ENCODE measurements at places on chromosomes 2 and 18.

GRCh38 chr2:11213975-11214374 lies 58.7 kb downstream of the SLC66A3 start:
- no peak for DNase-seq

- no peak for DNase-seq
Observed at GRCh38 chr18:30501594-30501993, 540.9 kb downstream of the DSC3 start.

GRCh38 chr2:240593703-240594451 lies 7.3 kb downstream of the CAPN10 start:
- DNase-seq: no peak

GRCh38 chr2:38935568-38936172 lies 46.0 kb downstream of the ARHGEF33 start:
- DNase-seq: no peak

DNA sequence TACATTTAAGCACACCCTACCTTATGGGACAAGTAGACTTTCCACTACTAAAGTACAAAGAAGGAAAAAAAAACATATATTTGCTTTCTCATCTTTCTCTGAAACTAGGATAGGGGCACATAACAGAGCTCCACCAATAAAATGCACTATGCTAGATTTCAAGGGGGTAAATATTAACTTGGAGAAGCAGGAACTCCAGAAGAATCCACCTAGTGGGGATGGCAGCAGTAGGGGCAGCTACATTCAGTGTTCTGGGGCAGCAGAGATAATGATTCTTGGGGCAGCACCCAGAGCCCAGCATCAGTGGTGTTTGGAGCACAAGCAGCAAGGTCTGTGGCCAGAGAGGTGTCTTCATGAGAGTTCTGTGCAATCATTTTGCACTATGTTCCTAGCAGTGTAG lies 64.7 kb downstream of the DTNB start:
- DNase-seq: no peak

- no peak for DNase-seq
Observed at GRCh38 chr2:9952286-9952737, 819 bp downstream of the GRHL1 start.

DNA sequence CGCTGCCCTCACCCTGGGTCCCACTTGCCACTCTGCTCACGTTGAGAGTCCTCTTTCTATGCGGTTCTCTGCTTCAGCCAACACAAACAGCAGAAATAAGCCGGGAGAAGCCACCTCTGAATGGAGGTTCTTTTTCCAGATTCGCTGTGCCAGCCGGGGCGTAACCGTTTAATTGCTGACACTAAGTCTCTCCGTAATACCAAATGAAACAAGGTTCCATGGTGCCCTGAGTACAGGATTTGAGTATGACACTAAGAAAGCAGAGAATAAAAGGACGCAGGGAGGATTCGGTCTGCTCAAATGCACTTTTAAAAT lies 37.6 kb downstream of the CTIF start:
- DNase-seq: no peak

GRCh38 chr18:80171054-80171872 lies 62.2 kb downstream of the ADNP2 start:
- DNase-seq: no peak
